ENCODE measurements at places on chromosomes 5 and 9.
A peak's percentile ranks its signal among the peaks of the same experiment; 100 is the strongest.

GRCh38 chr9:80794197-80794596 lies 895.1 kb downstream of the TLE1 start:
- DNase-seq, result no peak

GRCh38 chr9:113456235-113456634 lies 7.3 kb upstream of the RGS3 start:
- DNase-seq, result no peak

- no peak for DNase-seq
Observed at GRCh38 chr5:95924720-95925377, 36.8 kb downstream of the ELL2 start.

GRCh38 chr9:127397646-127398274 lies 791 bp downstream of the SLC2A8 start:
- DNase-seq, result peak; percentile 12

DNA sequence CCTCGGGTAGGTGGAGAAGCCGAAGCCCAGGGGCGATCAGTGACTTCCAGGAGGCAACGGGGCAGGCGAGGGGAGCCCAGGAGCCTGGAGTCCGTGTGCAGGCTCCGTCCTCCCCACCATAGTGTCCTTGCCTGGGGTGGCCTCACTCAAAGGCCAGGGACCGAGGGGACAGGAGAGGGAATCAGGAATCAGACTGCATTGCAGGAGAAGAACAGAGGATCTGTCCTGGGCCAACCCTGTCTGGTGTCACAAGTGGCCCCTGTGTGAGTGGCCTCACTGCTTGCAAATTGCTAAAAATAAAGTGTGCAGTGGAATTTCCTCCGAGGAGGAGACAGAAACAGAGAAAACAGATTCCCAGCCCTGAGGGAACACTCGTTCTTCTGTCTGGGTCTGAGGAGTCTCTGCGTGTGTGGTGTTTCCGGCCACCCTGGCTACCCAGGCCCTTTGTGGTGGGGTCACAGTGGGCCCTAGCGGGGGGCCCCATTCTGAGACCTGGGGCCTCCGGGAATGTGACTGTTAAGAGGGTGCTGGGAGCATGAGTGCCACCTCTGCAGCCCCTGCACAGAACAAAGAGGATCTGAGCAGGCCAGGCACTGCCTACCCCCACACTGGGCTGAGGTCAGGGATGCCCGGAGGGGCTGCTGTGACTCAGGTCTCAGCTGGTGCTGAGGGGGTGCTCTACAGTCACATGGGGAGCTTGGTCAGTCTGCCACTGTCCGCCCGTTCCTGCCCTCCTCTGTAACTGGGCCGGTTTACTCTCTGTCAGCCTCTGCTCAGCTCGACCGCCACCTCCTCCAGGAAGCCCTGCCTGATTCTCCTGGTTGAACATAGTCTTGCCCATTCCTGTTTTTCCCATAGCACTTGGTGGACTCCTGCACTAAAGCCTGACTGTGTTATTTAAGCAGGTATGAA lies 7.4 kb downstream of the TRAF1 start:
- DNase-seq, result no peak

DNA sequence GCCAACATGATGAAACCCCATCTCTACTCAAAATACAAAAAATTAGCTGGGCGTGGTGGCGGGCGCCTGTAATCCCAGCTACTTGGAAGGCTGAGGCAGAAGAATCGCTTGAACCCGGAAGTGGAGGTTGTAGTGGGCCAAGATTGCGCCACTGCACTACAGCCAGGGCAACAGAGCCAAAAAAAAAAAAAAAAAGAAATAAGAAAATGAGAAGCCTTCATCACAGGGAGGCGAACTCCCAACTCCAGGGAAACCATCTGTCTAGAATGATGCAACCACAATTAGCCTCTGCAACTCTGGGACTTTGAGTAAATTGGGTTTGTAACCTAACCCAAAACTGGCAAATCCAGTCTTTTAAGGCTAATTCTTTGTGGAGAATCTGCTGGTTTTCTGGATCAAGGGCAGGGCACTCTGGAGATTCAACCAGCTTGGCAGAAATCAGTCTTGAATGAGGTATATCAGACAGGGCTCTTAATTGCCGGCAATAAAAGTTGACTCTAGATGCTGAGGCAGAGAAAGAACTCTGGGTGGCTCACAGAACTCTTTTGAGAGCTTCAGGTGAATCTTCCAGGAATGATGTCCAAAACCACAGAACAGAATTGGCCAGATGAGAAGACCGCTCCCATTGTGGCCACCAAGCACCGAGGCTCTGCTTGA lies 9.9 kb downstream of the S100Z start:
- DNase-seq, result no peak

DNA sequence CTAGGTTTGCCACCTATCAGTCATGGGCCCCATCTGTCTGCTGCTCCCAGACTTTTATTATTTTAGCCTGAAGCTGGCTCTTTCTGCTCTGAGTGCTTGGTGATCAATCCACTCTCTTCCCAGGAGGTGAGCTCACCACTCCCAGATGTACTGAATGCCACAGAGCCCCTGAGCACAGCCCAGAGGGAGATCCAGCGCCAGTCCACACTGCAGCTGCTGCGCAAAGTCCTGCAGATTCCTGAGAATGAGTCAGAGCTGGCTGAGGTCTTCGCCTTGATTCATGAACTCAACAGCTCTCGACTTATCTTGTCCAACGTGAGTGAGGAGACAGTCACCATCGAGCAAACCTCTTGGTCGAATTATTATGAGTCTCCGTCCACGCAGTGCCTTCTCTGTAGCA lies 36.0 kb downstream of the HMGXB3 start:
- no peak for DNase-seq

DNA sequence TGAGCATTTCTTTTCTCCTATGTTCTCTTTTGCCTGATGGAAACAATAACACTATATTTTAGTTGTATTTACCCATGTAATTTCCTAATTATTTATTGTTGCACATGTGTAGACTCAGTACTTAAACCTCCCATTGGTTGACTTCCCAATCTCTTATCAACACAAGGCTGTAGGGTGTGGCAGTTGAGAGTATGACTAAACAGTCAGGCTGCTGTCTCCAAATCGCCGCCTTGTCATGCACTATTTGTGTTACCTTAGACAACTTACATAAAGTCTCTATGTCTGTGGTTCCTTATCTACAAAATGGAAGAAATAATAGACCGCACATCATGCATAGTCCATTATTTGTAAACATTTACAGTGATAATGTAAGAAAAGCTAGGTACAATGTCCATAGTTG lies 68.9 kb upstream of the EFNA5 start:
- DNase-seq, result no peak

GRCh38 chr9:113543982-113544303 lies 80.4 kb downstream of the RGS3 start:
- DNase-seq, result no peak

- DNase-seq, result no peak
Observed at GRCh38 chr5:55603922-55604321, 69.2 kb upstream of the PLPP1 start.

GRCh38 chr5:45578270-45578669 lies 117.9 kb downstream of the HCN1 start:
- no peak for DNase-seq

DNA sequence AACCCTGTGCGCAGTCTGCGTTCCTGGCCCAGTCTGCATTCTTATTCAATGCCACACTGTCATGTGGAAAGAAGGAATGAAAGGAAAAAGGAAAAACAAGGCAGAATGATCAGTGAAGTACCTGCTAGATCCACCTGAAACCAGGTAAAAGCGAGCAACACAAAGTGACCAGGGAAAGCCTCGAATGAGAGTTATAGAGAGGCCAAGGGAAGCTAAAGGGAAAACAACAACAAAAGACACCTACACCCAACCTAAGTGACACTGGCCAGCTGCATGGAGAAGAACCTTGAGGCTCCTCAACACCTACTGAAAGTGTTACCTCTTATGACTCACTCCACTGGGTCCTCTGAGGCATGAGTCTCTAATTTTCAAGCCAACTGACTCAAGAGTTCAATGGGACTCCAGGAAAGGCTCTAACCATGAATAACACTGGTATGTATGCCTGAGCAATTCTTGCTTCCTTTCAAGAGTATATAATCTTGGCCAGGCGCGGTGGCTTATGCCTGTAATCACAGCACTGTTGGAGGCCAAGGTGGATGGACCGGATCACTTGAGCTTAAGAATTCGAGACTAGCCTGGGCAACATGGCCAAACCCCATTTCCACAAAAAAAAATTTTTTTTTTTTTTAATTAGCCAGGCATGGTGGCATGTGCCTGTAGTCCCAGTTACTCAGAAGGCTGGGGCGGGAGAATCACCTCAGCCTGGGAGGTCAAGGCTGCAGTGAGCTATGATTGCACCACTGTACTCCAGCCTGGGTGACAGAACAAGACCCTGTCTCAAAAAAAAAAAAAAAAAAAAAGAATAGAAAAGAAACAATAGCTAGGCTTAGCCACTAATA lies 29.0 kb downstream of the MTMR12 start:
- DNase-seq, result peak; percentile 14

GRCh38 chr9:16180546-16180945 lies 627.7 kb downstream of the CCDC171 start:
- no peak for DNase-seq

DNA sequence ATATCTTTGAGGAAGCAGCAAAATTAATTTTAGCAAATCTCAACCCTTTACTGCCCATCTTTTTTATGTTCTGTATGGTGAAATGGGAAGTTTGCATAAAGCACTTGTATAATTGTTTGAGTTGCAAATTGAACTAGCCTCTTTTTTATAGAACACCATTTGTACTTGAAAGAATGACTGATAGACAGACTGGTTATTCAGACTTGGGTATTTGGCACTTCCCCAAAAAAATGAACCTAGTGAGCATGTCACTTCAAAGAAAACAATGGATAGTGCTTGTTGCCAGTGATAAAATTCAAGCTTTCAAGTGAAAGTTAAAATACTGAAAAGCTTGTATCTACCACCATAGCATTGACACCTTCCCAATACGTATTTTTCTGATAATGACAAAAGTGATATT lies 115.8 kb downstream of the ERCC6L2 start:
- no peak for DNase-seq

- DNase-seq, result no peak
Observed at GRCh38 chr5:27491746-27492439, 453.5 kb upstream of the CDH9 start.

- DNase-seq, result peak; percentile 46
Observed at GRCh38 chr9:91211919-91212318, 149.8 kb downstream of the AUH start.

DNA sequence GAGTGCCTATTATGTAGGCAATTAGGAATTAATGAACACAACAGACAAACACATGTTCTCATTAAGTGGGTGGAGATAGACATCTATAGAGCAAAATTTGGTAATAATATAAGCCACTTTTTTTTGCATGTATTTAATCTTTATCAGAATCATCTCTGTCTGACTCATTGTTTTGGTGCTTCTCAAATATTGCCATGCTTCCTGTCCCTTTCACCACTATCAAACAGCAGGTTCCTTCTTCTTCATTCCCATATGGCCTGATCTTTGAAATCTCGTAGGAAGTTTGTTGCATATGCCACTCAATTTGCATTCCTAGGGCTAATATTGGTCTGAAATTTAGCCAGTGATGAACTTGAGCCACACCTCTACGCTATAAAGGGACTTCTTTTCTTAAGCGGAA lies 128.9 kb upstream of the SPEF2 start:
- DNase-seq, result no peak

GRCh38 chr9:36451949-36452348 lies 51.9 kb upstream of the RNF38 start:
- no peak for DNase-seq

DNA sequence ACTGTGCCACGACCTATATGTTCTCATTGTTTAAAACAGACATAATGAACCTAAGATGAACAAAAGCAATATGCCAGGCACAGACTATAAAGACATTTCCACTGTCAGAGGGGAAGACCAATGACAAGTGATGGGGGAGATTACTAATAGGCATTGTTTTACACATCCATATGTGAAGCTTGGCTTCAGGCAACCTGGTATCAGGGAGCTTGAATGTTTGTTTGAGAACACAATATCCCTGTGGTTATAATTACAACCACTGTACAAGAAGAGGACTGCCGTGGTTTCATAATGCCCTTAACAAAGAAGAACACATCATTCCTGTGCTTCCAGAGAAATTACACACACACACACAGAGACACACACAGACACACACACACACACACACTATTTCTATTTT lies 385.7 kb downstream of the BNC2 start:
- DNase-seq, result no peak

- no peak for DNase-seq
Observed at GRCh38 chr9:98973576-98973975, 29.9 kb downstream of the COL15A1 start.

GRCh38 chr5:157269165-157269671 lies 3.3 kb downstream of the CYFIP2 start:
- no peak for DNase-seq

GRCh38 chr9:32434892-32435291 lies 50.4 kb downstream of the ACO1 start:
- DNase-seq, result no peak

- DNase-seq, result peak; percentile 14
Observed at GRCh38 chr5:157670662-157671591, at the start of gene C5orf52. TSS of gene C5orf52 (plus strand) at chr5:157671533. CDS start at chr5:157671615, 82 bp downstream.

DNA sequence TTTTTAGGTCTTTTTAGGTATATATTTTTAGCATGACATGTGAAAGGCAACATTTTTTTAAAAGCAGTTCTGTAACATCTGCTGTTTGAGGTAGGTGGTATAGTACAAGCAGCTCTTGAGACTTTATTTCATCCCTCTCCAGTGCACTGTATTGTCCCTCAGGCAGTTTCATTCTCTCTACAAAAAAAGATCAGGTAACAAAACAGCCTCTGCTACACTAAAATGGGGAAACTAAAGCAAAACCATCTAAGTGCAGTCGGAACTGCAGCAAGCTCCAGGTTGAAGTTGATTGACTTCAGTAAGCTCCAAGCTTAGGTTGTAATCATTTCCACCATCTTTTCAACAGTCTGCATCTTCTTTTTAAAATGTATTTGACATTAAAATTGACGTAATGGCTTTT lies 195.6 kb downstream of the DEPDC1B start:
- no peak for DNase-seq

DNA sequence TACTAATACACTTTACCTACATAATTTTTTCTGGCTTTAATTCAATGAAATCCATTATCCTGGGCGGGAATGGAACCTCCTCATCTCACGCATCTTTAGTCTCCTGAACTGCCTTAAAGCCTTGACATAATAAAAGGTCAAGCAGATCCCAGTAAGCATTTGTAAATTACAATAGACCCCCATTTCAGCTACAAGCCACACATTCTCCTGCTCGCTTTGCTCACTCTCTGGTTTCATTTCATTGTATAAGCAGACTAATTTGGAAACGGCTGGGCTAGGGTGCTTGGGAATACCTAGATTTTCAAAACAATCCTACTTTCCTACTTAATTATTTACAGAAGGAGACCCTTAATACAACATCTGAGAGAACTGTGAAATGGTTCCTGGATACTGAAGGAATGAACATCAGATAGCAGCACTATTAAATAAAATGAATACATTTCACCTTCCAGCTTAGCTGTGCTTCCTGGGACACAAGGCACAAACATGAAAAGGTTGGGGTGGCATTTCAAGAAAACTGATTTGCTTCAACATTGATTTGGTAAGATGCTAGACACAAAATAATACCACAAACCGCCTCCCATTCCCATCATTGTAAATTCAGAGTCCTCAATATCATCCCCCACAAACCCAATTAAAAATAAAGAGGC lies 1.5 kb downstream of the JAKMIP2 start:
- no peak for DNase-seq

GRCh38 chr5:131495536-131496399 lies 139.3 kb downstream of the RAPGEF6 start:
- no peak for DNase-seq

GRCh38 chr5:75091597-75091996 lies 39.2 kb upstream of the GCNT4 start:
- no peak for DNase-seq

GRCh38 chr5:151812757-151813309 lies 41.1 kb downstream of the G3BP1 start:
- DNase-seq, result no peak
